Smooth muscle cell of bladder (primary cell): ENCODE measurements at places on chromosomes 2 and 18. TPM values are rescaled to one million over a fixed set of nuclear protein-coding genes. Genes with fewer than 3 reads are reported as not detected.

GCKR gene
- total RNA-seq, result 0.14 and 0.55 TPM in 2 replicates

TRIM54 gene
- total RNA-seq, result 0.14 TPM in 1 of 2 replicates, not detected in the other

RAX gene
- total RNA-seq, result not detected in 2 replicates

VIT gene
- total RNA-seq, result 2.0 and 3.1 TPM in 2 replicates

ALK gene
- total RNA-seq, result under 0.01 TPM in 2 replicates

VWC2L gene
- under 0.01 TPM in 1 of 2 replicates, not detected in the other for total RNA-seq

ADAM23 gene
- total RNA-seq, result 6.3 and 8.2 TPM in 2 replicates

LHCGR gene
- not detected in 2 replicates for total RNA-seq

DSC1 gene
- total RNA-seq, result not detected in 2 replicates

CDK5R2 gene
- under 0.01 TPM in 1 of 2 replicates, not detected in the other for total RNA-seq

HOXD12 gene
- total RNA-seq, result not detected in 2 replicates

AKAIN1 gene
- total RNA-seq, result not detected in 2 replicates

VWA3B gene
- under 0.01 and 0.09 TPM in 2 replicates for total RNA-seq

GALR1 gene
- total RNA-seq, result not detected in 2 replicates
